ENCODE measurements at places on chromosomes 2 and 18.

- DNase-seq: peak; percentile 78
Measured at GRCh38 chr2:197931661-197932312, 127.4 kb downstream of the PLCL1 start.

DNA sequence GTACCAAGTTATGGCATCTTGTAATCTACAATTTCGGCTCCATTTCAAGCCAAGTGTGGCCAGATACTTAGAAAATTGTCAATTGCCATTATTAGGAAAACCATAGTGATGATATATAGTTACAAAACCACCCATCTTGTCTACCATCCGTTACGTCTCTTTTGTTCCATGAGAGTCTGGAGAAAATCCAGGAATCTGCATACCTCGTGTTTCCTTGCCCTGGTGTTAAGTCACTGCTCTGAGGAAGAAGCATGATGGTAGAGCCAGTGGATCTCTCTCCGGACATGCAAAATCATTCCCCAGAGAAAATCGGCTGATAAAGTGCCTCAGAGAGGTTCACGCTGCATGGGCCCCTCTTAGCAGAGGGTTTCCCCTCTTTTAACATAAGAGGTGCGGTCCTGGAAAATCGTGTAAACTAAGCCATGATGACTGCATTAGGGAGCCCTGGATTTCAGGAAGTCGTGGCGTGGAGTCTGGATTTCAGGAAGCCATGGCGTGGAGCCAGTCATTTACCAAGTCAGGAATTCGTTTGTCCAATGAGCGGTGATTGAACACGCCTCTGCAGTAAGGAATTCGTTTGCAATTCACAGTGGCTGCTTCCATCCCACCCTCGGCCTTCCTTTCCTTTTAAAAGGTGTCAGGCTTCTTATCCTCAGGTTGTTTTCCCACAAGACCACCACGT, 158.5 kb upstream of the TPO start:
- DNase-seq: no peak

GRCh38 chr2:10137053-10137843, 14.7 kb downstream of the RRM2 start:
- no peak for DNase-seq

DNA sequence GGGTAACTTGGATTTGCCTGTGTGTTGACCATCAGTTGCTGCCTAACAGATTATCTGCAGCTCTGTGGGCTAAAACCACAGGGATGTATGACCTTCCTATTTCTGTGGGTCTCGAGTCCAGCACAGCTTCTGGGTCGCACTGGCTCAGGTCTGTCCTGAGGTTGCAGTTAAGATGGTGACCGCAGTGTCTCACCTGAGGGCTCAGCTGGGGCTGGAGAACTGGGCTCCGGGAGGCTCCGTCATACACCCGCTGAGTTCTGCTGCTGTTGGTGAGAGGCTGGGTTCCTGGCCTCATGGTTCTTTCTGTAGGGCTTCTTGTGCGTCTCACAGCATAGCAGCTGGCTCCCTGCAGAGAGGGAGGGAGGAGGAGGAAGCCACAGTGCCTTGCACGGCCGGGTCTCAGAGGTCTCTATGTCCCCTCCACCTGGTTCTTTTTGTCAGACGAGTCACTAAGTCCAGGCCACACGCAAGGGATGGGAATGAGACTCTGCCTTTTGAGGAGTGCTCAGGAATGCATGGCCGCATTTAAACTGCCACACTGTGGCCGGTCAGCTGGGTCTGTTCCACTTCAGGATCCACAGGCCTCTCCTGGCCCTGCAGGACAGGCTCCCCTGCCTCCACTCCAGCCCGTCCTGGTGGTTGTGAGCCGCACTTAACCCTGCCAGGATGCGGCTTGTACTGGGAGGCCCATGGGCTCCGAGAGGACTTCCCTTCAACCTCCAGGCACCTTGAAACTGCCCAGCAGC, 67.2 kb downstream of the ADI1 start:
- DNase-seq: no peak

GRCh38 chr18:58337686-58338085, 291.2 kb downstream of the ALPK2 start:
- no peak for DNase-seq

DNA sequence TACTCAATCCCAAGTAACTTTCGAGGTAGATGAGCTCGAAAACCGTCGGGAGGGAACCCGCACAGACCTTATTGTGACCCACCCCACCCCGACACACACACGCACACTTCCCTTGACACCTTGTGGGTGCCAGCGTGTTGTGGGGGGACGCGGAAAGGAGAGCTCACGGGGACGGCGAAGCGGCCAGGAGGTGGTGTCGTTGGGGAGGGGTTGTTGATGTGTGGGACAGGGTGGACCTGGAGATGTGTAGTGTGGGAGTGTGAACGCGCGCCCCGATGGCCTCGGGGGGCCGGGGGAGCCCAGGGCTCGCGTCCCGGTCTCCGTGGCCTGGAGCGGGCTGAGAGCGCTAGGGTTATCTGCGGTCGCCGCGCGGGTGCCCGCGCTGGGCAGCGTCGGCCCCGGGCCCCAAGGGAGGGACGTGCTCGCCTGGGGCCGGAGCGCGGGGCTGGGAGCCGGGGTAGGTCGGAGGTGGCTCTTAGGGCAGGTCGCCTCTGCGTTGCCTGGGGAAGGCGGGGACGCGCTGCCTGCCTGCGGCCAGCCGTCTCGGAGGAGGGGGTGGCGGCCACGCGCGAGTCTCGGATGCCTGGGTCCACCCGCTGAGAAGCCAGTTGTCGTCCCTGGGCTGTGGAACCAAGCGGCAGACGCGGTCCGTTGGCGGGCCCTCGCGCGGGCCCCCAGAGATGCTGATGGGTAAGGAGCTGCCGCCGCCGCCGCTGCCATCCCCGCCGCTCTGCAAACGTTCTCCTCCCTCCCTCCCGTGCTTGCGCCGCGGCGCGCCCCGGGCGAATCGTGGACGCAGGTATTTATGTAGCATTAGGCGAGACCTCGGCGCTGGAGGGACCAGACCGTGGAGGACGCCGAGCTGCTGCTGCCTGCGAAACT, 1.6 kb downstream of the KLHL29 start:
- peak; percentile 33 for DNase-seq

DNA sequence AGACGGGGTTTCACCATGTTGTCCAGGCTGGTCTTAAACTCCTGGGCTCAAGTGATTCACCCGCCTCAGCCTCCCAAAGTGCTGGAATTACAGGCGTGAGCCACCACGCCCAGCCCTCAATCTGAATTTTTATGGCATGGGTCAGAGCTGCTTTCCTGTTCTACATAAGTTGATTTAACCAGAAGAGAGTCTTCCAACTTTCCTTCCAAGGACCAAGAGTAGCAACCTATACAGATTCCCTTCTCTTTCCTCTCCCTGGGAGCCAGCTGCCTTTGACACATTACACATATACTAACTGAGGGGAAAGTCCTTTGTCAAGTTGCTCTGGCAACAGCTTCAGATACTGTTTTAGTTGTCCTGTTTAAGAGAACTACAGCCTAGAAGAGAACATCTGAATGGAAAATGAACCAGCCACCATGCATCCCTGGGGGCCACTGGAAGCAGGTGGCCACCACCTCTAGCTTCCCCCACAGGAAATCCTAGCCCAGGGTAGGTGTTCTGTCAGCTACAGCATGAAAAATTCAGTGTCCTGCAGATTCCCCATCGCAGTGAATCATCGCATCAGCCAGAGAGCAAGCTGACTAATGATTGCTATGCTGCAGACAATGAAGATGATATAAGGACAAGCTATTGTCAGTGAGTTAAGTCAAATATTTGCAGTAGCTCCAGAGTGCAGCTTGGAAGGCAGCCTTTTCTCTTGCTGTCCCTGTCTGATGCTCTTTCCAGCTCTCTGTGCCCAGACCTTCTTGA, 62.9 kb downstream of the POMC start:
- DNase-seq: peak; percentile 61

- DNase-seq: no peak
Measured at GRCh38 chr18:48913201-48913600, 37.6 kb downstream of the SMAD7 start.

DNA sequence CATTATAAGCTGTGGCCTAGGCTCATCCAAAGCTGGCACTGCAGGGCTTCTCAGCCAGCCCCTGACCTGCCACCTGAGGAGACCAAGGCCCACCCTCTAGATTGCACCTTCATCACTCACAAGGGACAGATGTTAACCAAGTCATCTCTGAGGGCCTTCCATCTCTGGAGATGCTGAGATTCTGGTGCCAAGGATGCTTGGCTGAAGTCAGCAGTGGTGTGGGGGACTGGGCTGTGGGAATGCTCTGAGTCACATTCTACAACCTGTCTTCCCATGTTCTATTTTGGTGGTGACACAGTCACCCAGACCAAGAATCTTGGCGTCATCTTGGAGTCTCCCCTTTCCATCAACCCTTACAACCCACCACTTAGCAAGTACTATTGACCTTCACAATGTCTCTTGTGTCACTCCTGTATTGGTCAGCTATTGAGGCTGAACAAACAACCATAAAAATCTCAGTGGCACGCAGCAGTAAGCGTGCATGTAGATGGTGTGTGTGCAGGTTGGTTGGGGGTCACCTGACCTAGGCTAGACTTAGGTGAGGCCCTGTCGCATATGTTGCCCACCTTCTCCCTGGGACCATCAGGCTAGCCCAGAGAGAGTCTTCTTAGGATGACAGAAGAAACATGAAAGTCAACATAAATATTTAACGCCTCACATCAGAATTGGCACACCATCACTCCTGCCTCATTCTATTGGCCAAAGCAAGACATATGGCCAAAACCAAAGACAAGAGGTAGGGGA, 135.0 kb downstream of the SMAD7 start:
- no peak for DNase-seq

- no peak for DNase-seq
Measured at GRCh38 chr2:223578846-223579245, 23.3 kb downstream of the SCG2 start.

DNA sequence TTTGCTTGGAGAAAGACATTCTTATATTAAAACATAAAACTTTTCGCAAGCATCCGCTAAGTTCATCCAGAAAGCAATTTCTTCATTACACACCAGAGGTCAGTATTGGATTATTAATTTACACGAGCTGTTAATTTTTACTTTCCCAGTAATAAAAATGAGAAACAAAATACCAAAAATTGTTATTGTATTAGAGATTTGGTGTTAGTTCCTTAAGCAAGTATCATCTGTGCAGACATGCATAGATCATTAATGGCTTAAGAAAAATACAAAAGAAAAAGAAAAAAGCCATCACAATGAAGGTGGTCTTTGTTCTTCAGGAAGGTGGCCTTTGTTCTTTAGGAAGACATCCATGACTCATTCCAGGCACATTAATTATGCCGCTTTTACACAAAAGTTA, 53.6 kb upstream of the HNMT start:
- DNase-seq: peak; percentile 26

DNA sequence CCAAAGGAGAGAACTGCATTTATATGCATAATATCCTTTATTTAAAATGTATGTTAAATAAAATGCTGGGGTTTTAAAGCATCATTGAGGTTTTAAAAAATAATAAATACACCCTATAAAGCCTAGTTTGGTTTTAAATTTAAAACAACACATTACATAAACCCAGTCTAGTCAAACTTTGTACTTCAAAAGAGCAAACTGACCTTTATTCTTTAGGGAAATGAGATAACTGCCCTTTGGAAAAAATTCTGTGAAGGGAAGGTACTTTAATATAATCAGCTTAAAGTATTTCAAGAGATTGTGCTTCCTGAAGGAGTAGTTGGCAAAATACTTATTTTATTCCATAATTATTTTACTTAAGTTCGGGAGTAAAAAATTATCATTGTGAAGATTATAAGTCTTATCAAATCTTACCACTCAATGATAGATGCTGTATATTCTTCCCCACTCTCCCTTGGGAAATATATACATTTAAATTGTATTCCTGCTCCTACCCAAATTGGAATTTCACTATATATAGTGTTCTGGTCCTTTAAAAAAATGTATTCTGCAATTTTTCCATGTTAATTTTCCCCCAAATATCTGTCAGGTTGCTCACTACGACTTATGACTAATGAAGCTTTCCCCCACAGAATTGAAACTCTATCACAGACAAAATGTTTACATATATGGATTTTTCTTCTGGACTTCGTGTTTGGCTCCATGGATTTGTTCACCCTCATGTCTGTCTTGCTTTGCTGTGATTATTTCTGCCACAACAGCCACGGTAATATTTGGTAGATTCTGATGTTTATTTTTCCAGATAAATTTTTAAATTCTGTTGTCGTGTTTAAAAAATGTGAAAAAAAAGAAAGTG, 42.1 kb downstream of the ZC3H6 start:
- no peak for DNase-seq

DNA sequence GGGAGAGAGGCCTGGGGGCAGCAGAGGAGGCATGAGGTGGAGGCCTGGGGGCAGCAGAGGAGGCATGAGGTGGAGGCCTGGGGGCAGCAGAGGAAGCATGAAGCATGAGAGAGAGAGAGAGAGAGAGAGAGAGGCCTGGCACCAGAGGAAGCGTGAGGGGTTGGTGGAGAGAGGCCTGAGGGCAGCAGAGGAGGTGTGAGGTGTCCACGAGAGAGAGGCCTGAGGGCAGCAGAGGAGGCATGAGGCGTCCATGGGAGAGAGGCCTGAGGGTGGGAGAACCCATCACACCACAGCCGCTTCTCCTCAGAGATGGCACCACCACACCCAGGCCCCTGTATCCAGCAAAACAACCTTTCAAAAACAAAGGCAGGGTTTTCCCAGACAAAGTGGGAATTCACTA, 55.7 kb upstream of the KCNG2 start:
- DNase-seq: no peak

DNA sequence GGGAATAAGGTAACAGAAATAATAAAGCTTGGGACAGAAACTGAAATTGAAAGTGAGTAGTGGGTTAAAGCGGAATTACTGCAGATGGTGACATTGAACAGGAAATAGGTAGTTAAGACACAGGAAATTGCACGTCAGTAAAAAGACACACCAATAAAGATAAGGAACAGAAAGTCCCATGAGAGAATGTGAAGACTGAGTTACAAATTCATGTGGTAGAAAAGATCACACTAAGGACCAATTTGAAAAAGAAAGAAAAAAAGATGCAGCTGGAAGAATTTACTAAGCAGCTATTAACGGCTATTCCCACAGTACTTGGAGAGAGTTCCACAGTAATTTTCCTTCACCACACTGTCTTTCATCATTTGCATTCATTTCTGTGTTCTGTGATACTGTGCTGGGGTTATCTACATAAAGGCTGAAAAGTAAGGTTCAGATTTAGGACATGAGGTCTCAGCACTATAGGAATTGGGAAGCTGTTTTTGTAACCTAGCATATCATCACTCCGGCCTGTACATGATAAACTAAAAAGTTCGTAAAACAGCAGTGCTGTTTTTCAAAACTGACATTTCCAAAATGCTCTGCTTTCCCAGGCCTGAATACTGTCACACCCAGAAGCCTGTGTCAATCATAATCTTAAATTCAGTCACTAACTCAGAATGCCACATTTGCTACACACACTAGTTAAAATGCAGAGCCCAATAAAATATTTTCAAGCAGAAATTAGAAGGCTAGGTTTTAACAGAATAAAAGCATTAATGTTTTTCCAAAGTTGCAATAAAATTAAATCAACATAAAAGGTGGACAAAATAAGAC, 42.9 kb downstream of the SRBD1 start:
- no peak for DNase-seq
